Ecto neural progenitor cell (in vitro differentiated cells): ENCODE measurements at places on chromosomes 5 and 9.

DNA sequence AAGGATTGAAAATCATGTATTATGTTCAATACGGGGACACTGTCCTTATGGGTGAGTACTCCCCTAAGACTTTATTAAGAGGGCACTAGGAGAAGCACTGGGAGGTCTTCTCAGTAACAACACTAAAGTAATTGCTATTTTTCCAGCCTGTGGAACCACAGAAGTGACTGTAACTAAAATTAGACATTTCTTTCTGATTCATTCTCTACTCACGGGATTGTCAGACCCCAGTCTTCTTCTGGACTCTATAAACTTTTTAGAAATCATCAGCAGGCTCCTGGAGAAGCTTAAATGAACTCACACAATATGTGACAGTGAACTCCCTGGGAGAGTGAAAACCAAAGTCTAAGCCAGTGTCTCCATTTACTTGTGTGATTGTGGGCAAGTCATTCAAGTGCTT is 14.5 kb downstream of the TLR4 start:
- DNase-seq, result no peak

- no peak for DNase-seq
Measured at GRCh38 chr5:78542321-78542840, 106.2 kb downstream of the LHFPL2 start.

- no peak for DNase-seq
Measured at GRCh38 chr5:151132963-151133362, 24.6 kb downstream of the ANXA6 start.

DNA sequence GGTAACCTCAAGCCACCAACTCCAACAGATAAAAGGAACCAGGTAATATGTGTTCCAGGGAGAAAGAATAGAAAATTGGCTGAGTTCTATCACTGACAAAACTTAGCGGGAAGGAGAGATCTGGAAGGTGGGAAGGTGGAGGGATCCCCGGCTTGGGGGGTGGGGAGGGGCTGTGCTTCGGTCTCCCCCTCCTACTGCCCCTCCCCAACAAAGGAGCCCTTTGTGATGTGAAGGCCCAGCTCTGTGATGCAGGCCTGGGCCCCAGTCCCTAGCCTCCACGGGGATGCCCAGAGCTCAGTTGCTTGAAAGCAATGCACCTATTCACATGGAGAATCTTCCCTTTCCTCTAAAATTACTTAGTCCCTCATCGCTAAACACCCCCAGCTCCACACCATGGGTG is 4.4 kb upstream of the ZNF484 start:
- DNase-seq, result no peak

GRCh38 chr5:111853748-111854147 is 96.8 kb upstream of the NREP start:
- DNase-seq, result no peak

- no peak for DNase-seq
Measured at GRCh38 chr9:94577036-94577435, 16.6 kb downstream of the FBP2 start.

DNA sequence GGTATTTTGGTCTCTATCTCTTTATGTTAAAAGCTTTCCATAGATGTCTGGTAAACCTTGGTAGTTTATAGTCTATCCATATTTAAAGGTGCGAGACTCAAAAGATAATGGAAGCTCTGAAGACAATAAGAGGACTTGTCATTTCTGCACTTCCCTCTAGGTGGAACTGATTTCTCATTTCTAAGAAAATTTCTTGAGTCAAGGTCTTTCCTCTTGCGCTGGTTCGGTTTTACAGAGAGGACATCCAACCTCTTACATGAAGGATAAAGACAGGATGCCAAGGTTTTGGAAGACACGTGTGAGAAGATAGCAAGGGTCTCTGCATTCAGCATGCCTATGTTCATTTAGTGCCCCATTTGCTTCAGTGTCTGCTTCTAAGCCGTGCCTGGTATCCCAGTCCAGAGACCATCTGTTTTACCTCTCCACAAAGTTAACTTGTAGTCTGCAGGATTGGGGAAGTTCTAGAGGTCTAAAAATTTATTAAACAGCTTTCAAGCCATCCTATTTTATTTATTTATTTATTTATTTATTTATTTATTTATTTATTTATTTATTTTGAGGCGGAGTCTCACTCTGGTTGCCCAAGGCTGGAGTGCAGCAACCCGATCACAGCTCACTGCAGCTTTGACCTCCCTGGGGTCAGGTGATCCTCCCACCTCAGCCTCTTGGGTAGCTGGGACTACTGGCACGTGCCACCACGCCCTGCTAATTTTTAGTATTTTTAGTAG is 41.6 kb downstream of the KIAA1191 start:
- no peak for DNase-seq

- no peak for DNase-seq
Measured at GRCh38 chr5:154620411-154620810, 134.8 kb upstream of the LARP1 start.

GRCh38 chr5:115847290-115847689 is 5.6 kb downstream of the AP3S1 start:
- DNase-seq, result no peak

DNA sequence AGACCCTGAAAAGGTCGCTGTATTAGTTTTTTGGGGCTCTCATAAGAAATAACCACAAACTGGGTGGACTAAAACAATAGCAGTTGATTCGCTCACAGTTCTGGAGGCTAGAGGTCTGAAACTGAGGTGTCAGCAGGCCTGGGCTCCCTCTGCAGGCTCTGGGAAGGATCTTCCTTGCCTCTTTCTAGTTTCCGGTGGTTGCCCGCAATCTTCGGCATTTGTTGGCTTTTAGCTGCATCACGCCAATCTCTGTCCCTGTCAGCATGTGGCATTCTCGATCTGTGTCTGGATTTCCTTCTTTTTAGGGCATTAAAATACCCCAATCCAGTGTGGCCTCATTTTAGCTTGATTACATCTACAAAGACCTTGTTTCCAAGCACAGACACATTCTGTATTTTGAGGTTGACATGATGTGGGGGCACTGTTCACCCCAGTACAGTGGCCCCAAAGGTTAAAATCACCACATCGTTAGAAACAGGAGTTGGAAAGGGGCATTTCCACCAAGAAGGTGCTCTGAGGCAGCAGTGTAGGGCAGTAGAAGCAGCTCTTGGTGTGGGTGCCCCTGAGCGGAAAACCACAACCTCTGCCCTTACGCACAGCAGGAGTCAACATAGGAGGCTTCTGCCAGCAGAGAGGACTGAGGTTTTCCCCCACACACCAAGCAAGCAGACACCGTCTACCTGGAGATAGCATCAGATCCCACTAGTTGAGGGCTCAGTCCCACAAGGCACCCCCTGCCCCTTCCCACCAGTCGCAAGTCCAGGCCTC is 13.5 kb downstream of the ZNF79 start:
- DNase-seq, result no peak

- no peak for DNase-seq
Measured at GRCh38 chr5:128253161-128253560, 169.6 kb downstream of the SLC12A2 start.

- no peak for DNase-seq
Measured at GRCh38 chr9:2096376-2096970, 81.3 kb downstream of the SMARCA2 start.

DNA sequence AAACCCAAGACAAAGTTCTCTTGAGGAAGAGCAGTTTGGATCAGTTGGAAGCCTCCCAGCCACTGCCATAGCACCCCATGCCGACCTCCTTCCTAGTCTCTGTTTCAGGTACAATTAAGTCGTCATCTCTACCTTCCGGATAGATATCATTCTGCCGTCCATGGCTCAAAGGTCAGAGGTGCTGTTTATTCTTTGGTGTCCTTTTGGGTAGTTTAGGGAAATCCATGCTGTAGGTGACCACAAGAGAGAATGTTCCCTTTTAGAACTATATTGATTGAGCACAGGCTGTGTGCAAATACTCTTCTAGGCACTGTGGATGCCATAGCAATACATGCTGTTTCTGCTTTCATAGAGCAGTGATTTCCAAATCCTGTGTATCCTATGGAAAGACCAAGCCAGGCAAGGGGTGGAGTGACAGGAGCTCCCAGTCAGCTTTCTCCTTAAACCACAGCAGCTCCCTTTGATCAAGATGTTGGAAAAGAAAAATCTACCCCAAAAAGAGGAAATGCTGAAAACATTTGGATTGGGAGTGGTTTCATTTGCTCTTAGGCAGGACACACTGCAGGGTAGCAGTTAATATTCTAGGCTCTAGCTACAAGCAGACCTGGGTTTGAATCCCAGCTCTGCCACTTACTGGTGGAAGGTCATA is 127.9 kb downstream of the PALM2AKAP2 start:
- DNase-seq, result no peak
